Spleen (tissue), 13 donors: ENCODE measurements at places on chromosomes 16 and 17. TPM values are rescaled to one million over a fixed set of nuclear protein-coding genes. Genes with fewer than 3 reads are reported as not detected.
A peak's percentile ranks its signal among the peaks of the same experiment; 100 is the strongest.

FOXL1 gene
- 0.03 TPM for polyA plus RNA-seq

KRTAP3-1 gene
- polyA plus RNA-seq, result not detected

ZFPM1 gene
- polyA plus RNA-seq, result 10.2 TPM

GINS2 gene
- 1.3 TPM for polyA plus RNA-seq

- no peak for DNase-seq
Measured at GRCh38 chr17:57724026-57724728, 20.9 kb downstream of the CCDC182 start.

DNA sequence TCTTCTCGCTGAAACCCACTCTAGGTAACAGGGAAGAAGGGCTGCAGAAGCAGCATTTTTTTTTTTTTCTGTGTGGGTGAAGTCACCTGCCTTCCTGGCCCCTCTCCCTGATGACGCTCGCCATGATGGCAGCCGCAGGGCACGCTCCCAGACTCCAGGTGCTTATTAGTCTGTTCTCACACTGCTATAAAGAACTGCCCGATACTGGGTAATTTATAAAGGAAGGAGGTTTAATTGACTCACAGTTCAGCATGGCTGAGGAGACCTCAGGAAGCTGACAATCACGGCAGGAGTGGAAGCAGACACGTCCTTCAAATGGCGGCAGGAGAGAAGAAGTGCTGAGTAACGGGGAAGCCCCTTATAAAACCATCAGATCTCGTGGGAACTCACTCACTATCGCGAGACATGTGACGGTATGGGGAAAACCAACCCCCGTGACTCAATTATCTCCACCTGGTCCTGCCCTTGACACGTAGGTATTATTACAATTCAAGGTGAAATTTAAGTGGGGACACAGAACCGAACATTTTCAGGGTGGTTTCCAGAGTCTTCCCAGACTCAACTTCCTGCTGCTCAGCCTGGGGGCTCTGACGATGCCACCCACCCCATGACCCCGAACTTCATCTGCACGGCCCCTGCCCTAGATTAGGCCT, 34.9 kb upstream of the NLRP1 start:
- DNase-seq, result no peak

DNA sequence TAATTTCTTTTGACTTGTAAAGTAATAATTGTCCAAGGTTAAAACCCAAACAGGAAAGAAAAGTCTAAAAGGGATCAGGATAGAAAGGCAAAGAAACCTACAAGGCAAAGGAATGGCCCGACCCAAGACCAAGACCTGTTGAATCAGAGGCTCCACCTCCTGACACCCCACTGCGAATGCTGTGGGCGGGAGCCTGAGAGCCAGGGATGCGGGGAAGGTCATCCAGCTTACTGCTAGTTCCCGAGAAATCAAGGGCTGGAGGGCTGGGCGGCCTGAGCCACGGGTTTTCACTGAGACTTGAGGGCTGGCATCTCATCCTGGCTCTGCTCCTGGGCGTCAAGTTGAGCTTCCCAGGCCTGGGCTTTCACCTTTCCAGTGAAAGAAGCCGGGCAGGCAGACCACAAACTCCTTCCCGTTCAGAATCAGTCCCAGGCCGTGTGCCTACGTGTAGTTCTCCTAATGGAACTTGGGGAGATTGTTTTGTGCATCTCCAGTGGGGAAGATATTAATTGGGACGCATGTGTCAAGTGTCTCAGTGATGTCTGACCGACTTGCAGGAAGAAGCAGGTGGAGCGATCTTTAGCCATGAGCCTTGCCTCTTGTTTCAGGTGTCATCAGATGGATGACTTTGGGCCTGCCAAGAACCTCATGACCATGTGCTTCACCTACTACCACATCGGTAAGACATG, 36.9 kb downstream of the CIBAR2 start:
- no peak for DNase-seq

GRCh38 chr17:55062921-55063320, 94.4 kb downstream of the STXBP4 start:
- no peak for DNase-seq

DNA sequence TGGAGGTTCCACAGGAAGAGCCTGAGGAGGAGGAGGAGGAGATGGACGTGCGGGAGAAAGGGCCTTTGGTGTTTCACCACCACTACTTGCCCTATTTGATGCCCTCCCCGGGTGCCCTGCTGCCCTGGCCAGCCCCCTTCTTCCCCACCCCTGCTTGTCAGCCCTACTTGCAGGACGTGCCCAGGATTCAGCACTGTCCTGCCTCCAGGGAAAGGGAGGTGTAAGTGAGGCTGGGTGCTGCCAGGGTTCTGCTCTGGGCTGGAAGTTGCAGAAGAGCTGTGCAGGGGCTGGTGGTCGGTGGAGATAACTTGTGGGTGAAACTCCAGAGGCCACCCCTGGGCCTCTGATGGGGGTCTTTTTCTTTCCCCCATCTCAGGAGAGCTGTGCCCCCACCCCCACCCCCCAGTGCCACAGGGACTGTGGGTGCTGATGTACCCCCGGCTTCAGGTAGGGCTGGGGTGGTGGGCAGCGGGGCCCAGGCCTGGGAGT, 3.0 kb downstream of the PRR29 start:
- DNase-seq, result peak; percentile 57

GRCh38 chr16:89506113-89506504, 2.1 kb upstream of the SPG7 start:
- no peak for DNase-seq

- DNase-seq, result no peak
Measured at GRCh38 chr16:88631384-88631783, 7.0 kb upstream of the IL17C start.

DNA sequence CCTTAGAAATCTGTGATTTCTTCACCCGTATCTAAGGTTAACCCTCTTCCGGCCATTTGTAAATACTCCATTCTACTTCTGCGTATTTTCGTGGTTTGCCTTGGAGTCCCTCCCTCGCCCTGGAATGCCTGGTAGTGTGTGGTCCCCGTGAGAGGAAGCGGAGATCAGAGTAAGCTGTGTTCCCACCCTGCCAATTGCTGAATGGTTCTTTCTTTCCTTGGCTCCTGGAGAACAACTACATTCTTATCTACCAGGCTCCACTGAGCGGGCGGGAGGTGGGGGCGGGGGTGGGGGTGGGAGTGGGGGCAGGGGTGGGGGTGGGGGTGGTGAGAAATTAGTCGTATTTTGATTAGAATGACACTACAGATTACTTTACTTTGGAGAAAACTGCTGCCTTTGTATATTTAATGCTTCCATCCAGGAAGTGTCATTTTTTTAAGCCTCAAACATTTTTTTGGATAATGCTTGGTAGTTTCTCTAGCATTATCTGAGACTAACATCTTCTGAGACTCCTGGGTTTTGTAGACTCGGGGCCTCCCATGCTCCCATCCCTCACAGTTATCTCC, 20.9 kb upstream of the FASN start:
- DNase-seq, result no peak

GRCh38 chr17:6641247-6641863, 495 bp downstream of the TXNDC17 start:
- DNase-seq, result no peak
